G401 (cell line): ENCODE measurements at places on chromosomes 3 and 15.

GRCh38 chr15:44327578-44327977, 39.1 kb downstream of the GOLM2 start:
- no peak for DNase-seq

DNA sequence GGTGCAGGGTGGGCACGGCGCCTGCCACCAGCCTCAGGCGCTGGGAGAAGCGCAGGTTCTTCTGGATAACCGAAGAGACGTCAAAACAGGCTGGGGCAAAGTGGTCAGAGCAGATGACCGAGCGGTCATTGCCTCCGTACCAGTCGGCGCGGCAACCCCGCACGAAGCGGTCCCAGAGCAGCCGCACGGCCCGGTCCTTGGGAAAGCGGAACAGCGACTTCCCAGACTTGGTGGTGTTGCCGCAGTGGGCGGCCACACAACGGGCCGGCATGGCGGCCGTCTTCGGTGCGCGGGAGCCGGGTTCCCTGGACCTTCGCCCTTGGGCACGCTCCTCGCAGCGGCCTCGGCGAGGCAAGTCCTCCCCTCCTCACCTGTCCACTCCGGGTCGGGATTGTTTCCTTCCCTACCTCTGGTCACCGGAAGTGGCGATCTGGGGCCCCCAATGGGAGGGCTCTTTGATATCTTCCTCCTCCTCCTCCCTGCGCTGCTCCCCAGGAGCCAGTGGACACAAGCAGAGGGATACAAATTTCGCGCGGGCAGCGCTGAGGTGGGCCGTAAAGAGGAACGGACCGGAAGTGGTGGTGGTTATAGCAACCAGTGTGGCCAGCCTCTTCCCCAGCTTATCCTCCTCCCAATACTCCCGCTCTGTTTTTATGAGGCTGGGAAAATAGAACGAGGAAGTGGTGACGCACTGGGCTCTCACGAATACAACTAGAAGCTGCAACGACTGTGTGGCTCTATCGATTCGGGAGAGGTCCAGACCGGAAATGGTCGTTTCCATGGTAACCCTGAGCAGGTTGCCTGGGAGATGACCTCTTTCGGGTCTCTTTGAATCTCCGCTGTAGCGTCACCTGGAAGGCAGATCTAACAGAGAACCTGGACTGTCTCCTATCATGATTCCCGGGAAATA, at the start of the genes LRRC49 and THAP10:
Gene LRRC49 (plus strand): TSS at position 825 of the 910 bp plus-strand sequence. CDS start 69 bp downstream, at position 894.
Gene THAP10 (minus strand): TSS at position 432 of the 910 bp plus-strand sequence. CDS start 161 bp downstream, at position 271.
- peak; percentile 97 for DNase-seq

DNA sequence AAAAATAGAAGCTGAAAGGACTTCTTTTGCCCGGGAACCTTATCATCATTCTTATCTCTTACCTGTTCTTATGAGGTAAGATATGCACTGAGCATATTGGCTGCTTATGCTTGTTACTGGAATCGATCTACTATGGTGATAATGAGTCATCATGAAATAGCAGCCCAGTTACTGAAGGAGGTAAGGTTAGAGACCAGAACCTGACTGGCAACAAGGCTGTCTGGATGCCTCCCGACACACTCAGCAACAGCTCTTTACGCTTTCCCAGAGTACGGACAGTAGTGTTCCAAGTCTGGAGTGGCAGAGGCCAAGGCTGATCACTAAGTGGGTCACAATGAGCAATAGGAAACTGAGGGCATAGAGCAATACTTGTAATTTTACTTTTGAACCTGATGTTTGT, 314.1 kb downstream of the NLGN1 start:
- DNase-seq, result peak; percentile 44

- no peak for DNase-seq
Observed at GRCh38 chr15:67545864-67546263, 3.4 kb downstream of the MAP2K5 start.

GRCh38 chr3:16258866-16259265, 5.9 kb downstream of the DPH3 start:
- no peak for DNase-seq

DNA sequence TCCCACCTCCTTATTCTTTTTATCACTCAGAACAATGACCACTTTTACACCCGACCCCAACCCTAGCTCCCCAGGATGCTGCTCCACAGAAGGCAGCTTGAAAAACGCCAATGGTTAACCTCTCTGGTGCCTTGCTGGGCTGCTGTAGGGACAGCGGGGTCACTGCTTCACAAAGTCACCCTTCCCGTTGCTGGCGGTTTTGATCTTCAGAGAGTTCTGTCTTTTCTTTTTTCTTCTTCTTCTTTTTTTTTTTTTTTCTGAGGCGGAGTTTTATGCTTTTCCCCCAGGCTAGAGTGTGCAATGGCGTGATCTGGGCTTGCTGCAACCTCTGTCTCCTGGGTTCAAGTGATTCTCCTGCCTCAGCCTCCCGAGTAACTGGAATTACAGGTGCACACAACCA, 20.7 kb downstream of the CEP19 start:
- no peak for DNase-seq

DNA sequence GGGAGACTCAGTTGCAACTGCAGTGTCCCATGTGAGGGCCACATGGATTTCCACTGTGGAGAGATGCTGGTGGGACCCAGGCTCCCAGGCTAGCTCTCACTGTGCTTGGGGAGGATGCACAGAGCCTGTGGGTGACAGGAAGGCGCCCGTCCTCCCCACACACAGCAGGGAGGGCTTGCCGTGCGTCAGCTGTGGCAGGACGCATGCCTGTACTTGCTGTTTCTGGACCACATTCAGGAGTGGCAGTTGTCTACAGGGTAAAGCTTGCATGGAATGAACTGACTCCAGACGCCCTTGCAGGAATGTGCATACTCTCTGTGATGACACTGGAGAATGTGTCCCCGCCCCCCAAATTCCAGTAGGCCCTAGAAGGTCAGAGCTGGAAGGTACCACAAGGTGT, 63.8 kb upstream of the SNRPA1 start:
- DNase-seq, result no peak

DNA sequence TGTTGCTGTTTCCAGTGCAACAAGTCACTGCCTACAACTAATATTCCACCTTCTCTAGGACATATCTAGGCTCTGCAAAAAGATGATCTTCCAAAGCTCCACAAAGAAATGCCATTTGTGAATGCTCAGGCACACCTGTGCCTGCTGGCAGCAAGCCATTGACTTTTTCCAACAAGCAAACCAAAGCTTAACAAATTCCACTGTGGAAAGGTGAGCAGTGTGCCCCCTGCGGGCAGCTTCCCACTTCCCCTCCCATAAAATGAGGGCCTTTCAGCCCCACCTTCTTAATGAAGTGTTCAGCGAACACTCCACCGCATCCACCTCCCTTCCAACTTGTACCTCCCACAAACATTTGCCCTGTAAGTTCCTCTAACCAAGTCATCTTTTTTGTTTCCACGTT, 157.5 kb upstream of the SLC24A5 start:
- DNase-seq, result no peak

DNA sequence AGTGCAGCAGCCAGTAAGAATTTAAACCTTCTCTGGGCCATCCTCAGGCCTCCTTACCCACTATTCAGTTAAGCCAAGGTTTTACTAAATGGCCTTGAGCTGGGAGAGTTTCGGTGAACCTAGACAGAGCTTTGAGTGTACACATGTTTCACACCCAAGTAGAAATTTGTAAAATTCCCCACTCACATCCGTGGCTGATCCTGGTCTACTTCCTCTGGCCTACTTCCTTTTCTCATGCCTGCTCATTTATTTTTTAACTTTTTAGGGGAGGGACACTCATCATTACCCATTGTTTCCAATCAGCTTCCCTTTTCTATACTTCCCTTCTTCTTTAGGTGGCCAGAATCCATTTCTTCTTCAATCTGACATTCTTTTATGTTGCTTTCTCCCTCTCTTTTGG, 7.6 kb downstream of the CX3CR1 start:
- DNase-seq, result no peak

GRCh38 chr3:115399750-115400149, 223.6 kb upstream of the GAP43 start:
- no peak for DNase-seq

GRCh38 chr3:30508339-30508738, 98.1 kb upstream of the TGFBR2 start:
- no peak for DNase-seq

GRCh38 chr3:191973820-191974219, 512.9 kb downstream of the PYDC2 start:
- no peak for DNase-seq

- DNase-seq, result no peak
Observed at GRCh38 chr3:32818229-32818969, 602 bp downstream of the TRIM71 start.
